ENCODE measurements at places on chromosomes 5 and 9. TPM values are rescaled to one million over a fixed set of nuclear protein-coding genes. Genes with fewer than 3 reads are reported as not detected.

The F2RL1 gene
- 3.1 TPM for total RNA-seq

The PDE6A gene
- not detected for total RNA-seq

The B4GALT7 gene
- 23.1 TPM for total RNA-seq

The SPARC gene
- 817 TPM for total RNA-seq

The PHYHD1 gene
- 11.4 TPM for total RNA-seq

The S1PR3 gene
- total RNA-seq = 92.2 TPM

The CXXC5 gene
- total RNA-seq = 111 TPM

The KLF4 gene
- 36.0 TPM for total RNA-seq

The RABEPK gene
- total RNA-seq = 36.9 TPM

The ACSL6 gene
- not detected for total RNA-seq

The ADGRV1 gene
- 0.20 TPM for total RNA-seq

The RASGEF1C gene
- not detected for total RNA-seq

The PCDH12 gene
- total RNA-seq = 1.2 TPM

The FOXD4 gene
- total RNA-seq = under 0.01 TPM

The PDE8B gene
- not detected for total RNA-seq

The MYORG gene
- 0.73 TPM for total RNA-seq

The LRRC26 gene
- total RNA-seq = not detected

The PCDHB11 gene
- total RNA-seq = 0.37 TPM

The CCDC180 gene
- 1.8 TPM for total RNA-seq

The GFPT2 gene
- total RNA-seq = 147 TPM

The GPX8 gene
- 85.6 TPM for total RNA-seq

The AIF1L gene
- total RNA-seq = 0.37 TPM

The SLC6A7 gene
- total RNA-seq = not detected

The AGXT2 gene
- not detected for total RNA-seq

The SV2C gene
- total RNA-seq = not detected

The PCDHA13 gene
- total RNA-seq = not detected

The CCL28 gene
- 1.4 TPM for total RNA-seq

The TLR4 gene
- 8.8 TPM for total RNA-seq

The LEAP2 gene
- total RNA-seq = 0.37 TPM

The ABCA2 gene
- 19.5 TPM for total RNA-seq

The HTR4 gene
- total RNA-seq = not detected

The TAF11L3 gene
- not detected for total RNA-seq

The ZNF879 gene
- total RNA-seq = 3.9 TPM

The FGFR4 gene
- 1.4 TPM for total RNA-seq

The SLC27A6 gene
- under 0.01 TPM for total RNA-seq

The ZNG1E gene
- total RNA-seq = 18.8 TPM

The CDC25C gene
- total RNA-seq = 11.9 TPM

The PCSK1 gene
- 0.20 TPM for total RNA-seq

The LCN9 gene
- total RNA-seq = not detected

The MYMK gene
- not detected for total RNA-seq

Measured in subcutaneous preadipocyte (primary cell).